H4 (cell line): ENCODE measurements at places on chromosomes 13 and 19. TPM values are rescaled to one million over a fixed set of nuclear protein-coding genes. Genes with fewer than 3 reads are reported as not detected.

Gene ZNF681
- total RNA-seq: 2.8 and 5.4 TPM in 2 replicates

- no peak for DNase-seq
Observed at GRCh38 chr19:18313398-18313797, 9.5 kb downstream of the LSM4 start.

Gene ZNF256
- 2.5 and 8.7 TPM in 2 replicates for total RNA-seq

- DNase-seq: no peak
Observed at GRCh38 chr13:37100731-37101130, 4.7 kb downstream of the CSNK1A1L start.

DNA sequence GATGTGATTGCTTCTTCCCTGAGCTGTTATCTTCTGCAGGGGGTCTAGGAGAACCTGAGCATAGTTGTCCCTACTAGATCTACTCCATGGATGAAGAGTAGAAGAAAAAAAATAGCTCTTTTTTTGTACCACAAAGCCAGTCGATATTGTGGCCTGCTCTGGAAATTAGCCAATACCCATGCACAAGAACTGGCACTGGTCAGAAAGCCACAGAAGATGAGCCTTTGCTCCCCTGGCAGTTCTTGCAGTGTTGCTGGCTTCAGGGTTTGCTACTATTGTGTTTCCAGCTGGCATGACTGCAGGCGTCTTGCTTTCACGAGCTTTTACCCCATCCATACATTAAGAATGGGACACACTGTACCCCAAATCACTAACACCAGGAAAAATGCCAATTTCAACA lies 547.7 kb upstream of the KLF12 start:
- DNase-seq: no peak

GRCh38 chr19:294946-295686 lies 3.9 kb upstream of the PLPP2 start:
- DNase-seq: no peak

- DNase-seq: peak; percentile 42
Observed at GRCh38 chr19:38142176-38143035, 81.6 kb downstream of the DPF1 start.

DNA sequence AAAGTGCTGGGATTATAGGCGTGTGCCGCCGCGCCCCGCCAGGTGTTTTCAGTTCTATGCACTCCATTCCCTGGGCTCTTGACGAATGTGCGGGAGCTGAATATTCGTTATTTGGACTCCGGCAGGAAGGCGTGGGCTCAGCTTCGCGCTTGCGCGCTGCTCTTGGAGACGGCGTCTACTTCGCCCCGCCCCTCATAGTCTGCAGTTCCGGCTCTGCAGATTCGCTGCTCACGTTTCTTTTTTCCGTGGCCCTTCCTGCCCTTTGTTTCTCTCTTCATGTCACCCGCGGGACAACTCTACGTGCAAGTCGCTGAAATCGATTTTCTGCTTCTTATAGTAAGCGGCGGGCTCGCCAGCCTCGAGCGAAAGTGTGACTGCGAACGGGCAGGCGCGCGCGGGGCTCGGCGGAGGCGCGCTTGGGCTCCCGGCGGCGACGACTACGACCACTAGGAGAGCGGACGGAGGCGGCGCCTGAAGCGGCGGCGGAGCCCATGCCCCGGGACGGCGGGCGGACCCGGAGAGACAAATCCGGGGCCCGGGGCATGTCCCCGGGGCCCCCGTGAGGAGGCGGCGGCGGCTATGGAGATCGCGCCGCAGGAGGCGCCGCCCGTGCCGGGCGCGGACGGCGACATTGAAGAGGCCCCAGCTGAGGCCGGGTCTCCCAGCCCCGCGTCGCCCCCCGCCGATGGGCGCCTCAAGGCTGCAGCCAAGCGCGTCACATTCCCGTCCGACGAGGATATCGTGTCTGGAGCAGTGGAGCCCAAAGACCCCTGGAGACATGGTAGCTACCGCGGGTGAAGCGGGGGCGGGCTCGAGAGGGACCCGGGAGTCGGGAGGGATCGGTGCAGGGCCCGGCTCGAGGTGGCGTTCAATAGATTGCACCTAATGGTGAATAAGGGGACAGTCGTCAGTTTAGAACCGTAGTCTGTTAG lies at the start of gene PPP1R37:
TSS of gene PPP1R37 (plus strand) at position 433 of the 932 bp plus-strand sequence. CDS start at position 580, 147 bp downstream.
- DNase-seq: peak; percentile 91

GRCh38 chr13:96662036-96662435 lies 332.2 kb downstream of the OXGR1 start:
- DNase-seq: no peak

GRCh38 chr19:55304279-55304978 lies 20.6 kb downstream of the BRSK1 start:
- DNase-seq: no peak

DNA sequence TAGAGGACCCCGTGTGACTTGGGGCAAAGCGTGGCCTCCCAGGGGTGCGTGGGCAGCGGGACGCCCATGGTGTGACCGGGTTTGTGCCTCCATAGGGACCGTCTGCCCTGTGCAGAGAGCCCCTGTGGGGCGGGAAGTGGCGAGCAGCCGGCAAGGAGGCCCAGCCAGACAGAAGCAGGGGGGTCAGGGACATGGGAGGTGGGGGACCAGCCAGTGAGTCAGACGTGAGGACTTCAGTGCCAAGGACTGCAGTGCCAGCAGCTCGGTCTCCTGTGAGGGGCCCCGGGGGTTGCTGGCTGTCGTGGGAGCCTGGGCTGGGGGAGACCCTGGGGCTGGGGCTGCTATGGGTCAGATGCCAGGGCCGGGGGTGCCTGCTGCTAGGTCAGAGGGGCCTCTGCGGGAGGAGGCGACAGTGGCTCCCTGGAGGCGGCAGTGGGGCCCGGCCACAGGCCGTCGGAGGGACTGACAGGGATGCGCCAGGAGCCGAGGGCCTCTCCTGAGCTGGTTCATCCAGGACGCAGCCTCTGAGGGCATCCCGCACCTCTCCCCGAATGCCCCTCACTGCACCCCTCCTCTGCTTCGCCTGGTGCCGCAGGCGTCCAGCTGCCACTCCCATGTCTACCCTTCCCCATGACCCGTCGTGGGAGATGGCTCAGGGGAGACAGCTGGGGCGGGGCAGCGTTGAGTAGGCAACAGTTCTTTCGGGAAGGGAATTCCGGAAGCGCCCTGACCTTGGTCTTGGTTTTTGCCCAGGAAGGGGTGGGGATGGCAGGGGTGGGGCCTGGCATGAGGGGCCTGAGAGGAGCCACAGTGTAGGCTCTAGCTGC lies 80.0 kb downstream of the KDM4B start:
- peak; percentile 74 for DNase-seq

GRCh38 chr13:41034881-41035280 lies 15.8 kb upstream of the ELF1 start:
- no peak for DNase-seq

DNA sequence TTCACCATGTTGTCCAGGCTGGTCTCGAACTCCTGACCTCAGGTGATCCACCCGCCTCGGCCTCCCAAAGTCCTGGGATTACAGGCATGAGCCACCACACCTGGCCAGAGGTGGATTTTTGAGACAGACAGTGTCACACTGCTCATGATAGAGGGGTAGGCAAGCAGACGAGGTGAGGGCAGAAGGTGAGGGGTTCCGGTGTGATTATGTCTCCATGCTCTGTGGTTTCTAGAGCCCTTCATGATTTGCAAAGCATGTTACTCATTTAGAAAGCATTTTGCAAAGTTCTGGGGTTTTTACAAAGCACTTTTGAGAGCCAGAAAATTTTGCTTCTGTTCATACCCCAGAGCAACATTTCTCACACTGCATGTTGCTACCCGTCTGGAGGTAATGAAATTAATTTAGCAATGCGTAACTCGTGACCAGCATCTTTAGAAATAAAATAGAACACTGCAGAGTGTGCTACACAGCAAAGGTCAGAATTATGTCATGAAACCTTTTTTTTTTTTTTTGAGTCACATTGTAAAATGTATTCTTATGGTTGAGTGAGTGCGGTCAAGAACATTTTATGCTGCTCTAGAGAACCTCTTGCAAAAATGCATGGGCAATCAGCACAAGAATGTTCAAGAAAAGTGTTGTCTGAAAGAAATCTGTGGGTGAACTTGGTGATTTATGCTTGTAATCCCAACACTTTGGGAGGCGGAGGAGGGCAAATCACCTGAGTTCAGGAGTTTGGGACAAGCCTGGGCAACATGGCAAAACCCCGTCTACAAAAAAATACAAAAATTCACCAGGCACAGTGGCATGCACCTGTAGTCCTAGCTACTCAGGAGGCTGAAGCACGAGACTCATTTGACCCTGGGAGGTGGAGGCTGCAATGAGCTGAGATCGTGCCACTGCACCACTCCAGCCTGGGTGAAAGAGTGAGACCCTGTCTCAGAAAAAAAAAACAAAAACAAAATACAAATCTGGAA lies 58.0 kb downstream of the MAP4K1 start:
- DNase-seq: no peak
